ENCODE measurements at places on chromosomes 3 and 15.

DNA sequence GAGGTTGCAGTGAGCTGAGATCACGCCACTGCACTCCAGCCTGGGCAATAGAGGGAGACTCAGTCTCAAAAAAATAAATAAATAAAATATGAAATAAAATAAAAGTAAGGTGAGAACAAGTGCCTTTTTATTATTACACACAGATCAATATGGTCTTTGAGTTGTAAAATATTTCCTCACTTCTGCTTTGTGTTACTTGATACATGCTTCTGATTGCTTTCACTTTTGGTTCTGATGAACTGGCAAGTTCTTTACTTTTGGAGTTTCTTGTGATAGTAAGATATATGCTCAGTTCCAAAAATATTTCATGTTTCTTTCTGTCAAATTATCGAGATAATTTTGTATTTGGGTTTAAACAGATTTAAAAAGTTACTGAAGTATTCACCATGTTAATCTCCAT, 16.6 kb upstream of the GYG1 start:
- no peak for DNase-seq

- no peak for DNase-seq
These were observed 67.2 kb downstream of the LRRK1 start for GRCh38 chr15:100986158-100986896.

- DNase-seq: no peak
These were observed 153.7 kb downstream of the TIGIT start for GRCh38 chr3:114447545-114447944.

- no peak for DNase-seq
These were observed 9.0 kb downstream of the FGD5 start for GRCh38 chr3:14827776-14828175.

DNA sequence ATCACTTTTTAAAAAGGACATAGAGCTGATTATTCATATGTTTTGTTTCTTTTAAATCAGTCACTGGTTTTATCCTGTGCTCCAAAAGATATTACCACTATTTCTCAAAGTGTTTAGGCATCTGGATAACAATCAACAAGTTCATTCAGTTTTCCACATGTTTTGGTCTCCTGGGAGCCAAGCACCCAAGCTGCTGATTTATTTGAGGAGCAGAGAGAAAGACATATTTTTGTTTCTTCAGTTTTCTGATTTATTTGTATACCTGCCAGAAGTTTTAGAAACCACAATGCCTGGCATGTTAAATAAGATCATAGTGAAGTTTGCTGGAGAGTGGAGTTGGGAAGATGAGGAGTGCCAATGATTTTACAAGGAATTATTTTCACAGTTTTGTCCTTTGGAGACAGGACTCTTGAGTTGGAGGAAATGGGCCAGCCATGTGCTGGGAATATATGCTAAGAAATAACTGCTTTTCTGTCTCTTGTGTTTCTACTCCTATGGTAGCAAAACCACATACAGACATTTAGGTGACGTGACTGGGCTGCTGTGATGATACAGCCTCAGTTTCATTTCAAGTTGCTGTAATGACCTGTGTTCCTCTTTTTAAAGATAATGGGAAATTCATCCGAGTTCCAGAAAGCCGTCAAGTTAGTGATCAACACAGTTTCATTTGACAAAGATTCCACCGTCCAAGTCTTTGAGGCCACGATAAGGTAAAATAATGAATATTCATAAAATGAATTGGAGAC, 11.7 kb downstream of the EDEM1 start:
- no peak for DNase-seq

DNA sequence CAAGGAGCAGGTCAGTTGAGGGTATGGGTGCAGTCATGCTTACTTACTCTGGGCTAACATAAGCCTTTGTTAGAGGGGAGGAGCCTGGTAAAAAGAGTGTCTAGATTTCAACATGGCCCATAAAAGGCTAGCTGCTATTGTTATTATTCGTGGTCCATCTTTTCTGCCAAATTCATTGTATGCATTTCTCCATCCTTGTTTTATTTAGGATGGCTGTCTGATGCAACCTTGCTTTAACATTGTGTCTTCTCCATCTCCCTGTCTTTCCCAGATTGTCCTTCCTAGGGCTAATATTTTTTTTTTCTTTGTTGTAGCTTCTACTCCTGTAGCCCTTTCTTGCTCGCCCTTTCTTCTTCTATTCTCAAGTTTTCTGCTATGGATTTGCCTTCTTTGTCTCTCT, 12.6 kb downstream of the RBMS3 start:
- DNase-seq: no peak

DNA sequence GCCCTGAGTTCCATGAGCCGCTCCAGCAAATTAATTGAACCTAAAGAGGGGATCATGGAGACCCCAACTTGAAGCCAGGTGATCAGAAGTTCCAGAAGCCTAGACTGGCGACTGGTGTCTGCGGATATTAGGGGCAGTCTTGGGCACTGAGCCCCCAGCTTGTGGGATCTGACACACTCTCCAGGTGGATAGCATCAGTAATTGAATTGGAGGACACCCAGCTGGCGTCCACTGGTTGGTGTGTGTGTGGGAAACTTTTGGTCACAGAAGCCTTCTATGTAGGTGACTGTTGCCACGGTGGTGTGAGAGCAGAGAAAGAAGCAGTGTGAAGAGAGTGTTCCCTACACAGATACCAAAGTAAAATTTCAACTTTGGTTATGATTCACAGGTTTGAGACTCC, 106.0 kb upstream of the ADPGK start:
- no peak for DNase-seq

DNA sequence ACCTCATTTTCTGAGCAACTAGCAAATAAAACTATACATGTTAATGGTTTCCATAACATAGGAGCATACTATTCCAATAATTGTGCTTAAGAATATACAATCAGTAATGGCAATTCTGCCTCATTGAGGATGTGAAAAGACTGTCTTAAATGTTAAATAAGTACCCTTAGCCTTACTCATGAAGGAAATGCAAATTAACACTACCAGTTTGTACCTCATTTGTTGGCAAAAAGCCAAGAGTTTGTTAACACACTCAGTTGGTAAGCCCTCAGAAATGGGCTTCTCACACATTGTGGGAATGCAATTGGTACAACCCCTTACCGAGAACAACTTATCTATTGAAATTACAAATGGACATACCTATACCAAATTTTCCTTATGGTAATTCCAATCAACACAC, 9.2 kb upstream of the STT3B start:
- no peak for DNase-seq

DNA sequence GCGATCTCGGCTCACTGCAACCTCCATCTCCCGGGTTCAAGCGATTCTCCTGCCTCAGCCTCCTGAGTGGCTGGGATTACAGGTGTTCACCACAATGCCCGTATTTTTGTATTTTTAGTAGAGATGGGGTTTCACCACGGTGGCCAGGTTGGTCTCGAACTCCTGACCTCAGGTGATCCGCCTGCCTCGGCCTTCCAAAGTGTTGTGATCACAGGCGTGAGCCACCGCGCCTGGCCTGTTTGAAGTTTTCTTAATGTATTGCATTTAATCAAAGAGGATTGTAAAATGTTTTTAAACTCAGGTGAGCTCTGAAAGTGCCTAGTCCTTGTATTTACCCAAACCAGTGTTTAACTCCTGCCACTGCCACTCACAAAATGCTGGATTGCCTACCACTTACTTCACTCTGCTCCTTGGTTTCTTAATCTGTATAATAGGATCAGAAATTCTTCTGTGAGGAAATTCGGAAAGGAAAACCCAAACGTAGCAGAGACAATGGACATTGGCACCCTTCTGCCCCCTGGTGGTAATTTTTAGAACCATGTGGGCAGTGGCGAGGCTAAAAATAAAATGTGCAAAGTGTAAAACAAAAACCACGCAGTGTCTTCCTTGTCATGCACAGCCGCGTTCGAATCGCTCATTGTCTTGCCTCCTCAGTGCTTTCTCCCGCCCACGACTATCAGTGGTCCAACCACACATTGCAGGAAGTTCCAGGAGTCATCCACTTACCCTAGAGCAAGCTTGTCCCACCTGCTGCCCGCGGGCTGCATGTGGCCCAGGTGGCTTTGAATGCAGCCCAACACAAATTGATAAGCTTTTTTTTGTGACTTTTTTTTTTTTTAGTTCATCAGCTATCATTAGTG, 27.3 kb downstream of the CEP19 start:
- peak; percentile 46 for DNase-seq

- DNase-seq: peak; percentile 15
These were observed 25.2 kb downstream of the CD200 start for GRCh38 chr3:112357930-112358780.

DNA sequence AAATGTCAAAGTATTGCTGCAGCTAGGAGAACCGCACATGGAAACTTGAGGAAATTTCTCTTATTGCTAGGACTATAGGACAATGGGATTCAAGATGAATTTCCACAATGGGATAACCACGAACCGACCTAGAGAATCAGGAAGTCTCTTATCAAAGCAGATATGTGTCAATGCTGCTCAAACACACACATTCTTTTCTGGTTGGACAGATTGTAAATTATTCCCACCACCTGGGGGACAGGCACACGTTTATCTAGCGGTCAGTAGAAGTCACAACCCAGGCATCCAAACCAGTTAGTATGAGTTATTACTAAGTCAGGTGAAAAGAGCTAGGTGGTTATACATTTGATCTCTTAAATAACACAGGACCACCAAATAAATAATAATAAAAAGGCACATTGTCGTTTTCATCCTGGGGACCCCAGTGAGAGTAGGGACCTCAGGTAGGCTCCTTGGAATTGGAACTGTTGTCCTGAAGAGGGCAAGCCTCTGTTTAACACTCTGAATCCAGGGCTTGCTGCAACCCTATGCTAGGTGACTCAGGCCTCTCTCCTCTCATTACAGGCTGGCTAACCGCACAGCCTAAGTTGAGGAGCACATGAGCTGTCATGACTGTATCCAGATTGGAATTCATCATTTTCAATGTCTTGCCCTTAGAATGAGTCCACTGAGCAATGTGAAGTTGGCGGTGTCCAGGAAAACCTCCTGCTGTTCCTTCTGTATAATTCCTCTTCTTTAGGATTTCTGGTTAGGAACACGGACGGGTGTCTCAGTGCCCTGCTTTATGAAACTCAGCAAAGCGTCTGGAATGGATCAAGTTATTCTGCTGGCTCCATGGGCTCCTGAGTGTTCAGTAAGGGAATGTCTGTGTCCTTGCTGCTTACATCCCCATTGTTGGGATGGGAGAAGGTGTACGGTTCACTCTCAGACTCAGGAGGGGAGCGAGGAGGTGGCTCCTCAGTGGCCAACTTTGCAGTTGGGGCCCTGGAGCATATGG, 59.0 kb downstream of the CLEC3B start:
- no peak for DNase-seq
